ENCODE measurements at places on chromosomes 16 and 17. TPM values are rescaled to one million over a fixed set of nuclear protein-coding genes. Genes with fewer than 3 reads are reported as not detected.
A peak's percentile ranks its signal among the peaks of the same experiment; 100 is the strongest.

DNA sequence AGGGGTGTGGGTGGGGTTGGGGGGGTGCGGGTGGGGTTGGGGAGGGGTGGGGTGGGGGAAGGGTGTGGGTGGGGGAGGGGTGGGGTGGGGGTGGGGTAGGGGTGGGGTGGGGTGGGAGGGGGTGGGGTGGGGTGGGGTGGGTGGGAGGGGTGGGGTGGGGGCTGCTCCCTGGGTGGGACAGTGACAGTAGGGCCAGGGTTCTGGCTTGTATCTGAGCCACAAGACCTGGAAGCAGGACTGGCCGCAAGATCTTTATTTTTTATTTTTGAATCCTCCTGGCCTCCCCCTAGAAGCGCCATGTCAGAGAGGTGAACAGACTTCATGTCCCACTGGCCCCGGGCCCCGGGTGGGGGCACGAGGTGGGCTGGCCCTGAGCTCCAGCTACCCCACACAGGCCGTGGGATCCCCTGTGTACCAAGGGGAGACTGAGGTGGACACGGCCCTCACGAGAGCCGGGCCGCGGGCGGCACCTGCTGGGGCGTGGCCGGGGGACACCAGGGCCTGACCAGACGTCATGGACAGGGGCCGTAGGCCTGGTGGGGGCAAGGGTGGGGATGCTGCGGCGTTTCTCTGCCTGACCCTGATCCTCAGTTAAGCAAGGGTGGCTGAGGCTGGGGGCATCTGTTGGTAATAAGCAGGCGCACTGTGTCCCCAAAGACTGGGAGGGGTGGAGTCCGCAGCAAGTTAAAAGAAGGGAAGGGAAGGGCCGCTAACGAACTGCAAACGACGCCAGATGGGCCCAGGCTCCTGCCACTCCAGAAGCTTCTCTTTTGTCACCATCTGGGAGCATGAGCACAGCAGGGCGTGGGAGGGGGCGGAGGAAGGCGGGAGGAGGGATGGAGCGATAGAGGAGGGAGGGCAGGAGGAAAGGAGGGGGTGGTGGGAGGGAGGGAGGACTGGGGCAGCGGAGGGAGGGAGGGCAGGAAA, 22.3 kb upstream of the PABPN1L start:
- H3K27ac ChIP-seq, result no peak overlapping the region
- no peak overlapping the region for H3K4me3 ChIP-seq

DNA sequence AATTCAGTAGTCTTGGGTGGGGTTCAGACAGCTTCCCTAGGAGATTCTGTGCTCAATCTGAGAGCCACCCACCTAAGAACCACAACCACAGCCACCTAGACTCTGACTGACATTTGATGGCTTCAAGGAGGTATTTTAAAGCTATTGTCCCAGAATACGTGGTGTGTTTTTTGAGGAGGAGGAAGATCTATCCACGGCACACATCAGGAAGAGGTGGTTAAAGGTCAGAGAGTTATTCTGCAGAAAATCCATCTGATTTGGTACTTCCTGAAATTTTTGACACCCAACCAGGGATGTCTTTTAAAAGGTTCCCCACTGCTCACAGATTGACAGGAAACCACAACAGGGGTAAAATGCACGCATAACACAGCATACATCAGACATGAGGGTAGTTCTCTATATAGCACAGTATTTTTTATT, 25.1 kb downstream of the SMARCE1 start:
- DNase-seq, result no peak
- no peaks in the 10 kb centered on the region for H3K27me3 ChIP-seq
- no peak overlapping the region for H3K27ac ChIP-seq
- H3K36me3 ChIP-seq, result no peaks in the 10 kb centered on the region
- no peak overlapping the region for H3K4me3 ChIP-seq
- H3K4me1 ChIP-seq, result peaks cover 6% of the 10 kb centered on the region

DNA sequence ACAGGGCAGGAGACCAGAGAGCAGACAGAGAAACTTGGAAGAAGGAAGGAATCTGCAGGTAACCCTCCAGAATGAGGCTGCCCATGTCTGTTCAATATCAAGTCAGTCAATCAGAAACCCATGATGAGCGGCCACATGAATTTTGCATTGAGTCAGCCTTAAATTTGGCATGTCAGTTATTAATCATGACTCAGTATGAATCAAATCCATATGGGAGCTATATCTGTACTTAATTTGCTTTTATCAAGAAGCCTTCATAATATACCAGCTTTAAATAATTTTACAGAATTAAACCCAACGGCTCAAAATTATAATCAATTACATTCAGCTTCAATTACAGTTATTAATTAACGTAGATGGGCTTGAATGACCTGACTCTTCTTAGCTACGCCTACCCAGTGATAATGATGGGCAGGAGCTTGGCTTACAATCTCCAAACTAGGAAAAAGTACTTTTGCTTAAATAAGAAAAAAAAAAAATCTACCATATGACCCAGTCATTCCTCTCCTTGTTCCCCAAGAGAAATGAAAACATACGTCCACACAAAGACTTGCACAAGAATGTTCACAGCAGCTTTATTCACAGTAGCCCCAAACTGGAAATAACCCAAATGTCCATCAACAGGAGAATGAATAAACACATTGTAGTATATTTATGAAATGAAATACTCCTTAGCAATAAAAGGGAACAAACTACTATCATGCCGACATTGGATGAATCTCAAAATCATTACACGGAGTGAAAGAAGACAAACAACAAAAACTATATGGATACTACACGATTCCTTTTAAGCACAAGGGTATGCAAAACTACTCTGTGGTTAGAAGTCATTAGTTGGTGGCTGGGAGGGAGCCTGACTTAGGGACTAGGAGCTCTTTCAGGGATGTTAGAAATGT, 48.6 kb downstream of the SLC39A11 start:
- no peak overlapping the region for H3K4me3 ChIP-seq
- DNase-seq, result no peak
- no peaks in the 10 kb centered on the region for H3K27me3 ChIP-seq
- H3K36me3 ChIP-seq, result no peaks in the 10 kb centered on the region
- no peak overlapping the region for H3K27ac ChIP-seq

GRCh38 chr17:19317359-19318095, 45.0 kb downstream of the B9D1 start:
- H3K36me3 ChIP-seq, result peaks cover 3% of the 10 kb centered on the region
- H3K27ac ChIP-seq, result peak overlapping the region; percentile 84
- H3K27me3 ChIP-seq, result no peaks in the 10 kb centered on the region
- no peak overlapping the region for H3K4me3 ChIP-seq

DNA sequence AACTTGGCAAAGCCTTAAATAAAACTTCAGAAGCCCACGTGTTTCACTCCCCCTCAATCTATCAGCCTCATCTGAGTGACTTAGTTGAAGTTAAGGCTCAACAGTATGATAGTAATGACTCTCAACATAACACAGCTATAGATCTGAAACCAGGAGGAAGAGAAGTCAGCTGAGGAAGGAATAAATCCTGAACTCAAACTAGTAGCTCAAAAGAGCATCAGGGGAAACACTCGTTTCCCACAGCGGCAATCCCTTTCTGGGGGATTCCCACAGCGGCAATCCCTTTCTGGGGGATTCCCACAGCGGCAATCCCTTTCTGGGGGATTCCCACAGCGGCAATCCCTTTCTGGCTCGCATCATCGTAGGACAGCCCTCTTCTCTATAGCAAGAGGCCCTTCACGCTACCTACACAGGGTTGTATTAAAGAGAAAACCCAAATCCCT, 56.8 kb downstream of the ZZEF1 start:
- H3K4me3 ChIP-seq, result no peak overlapping the region
- no peaks in the 10 kb centered on the region for H3K27me3 ChIP-seq
- no peak for DNase-seq
- H3K4me1 ChIP-seq, result no peaks in the 10 kb centered on the region

DNA sequence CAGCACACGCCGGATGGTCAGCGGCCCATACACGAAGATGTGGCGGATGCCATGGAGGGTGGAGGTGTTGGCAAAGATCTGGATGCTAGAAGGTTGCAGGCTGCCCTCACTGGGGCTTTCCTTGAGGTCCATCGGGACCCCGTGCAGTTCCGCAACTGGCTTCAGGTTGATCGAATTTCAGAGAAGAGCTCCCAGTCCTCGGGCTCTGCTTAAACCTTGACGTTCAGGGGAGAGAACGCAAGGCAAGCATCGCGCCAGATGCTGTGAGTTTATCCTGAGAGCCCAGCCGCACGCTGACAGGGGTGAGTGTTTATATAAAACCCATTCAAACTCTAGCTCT, 98.7 kb upstream of the CCL2 start:
- H3K27ac ChIP-seq, result no peak overlapping the region
- no peak overlapping the region for H3K4me3 ChIP-seq
- H3K4me1 ChIP-seq, result peaks cover 5% of the 10 kb centered on the region
- peaks cover 4% of the 10 kb centered on the region for H3K27me3 ChIP-seq
- no peaks in the 10 kb centered on the region for H3K36me3 ChIP-seq

- no peaks in the 10 kb centered on the region for H3K4me1 ChIP-seq
- H3K27ac ChIP-seq, result no peak overlapping the region
- H3K36me3 ChIP-seq, result no peaks in the 10 kb centered on the region
- DNase-seq, result no peak
- no peaks in the 10 kb centered on the region for H3K27me3 ChIP-seq
These were observed 28.9 kb downstream of the TANC2 start for GRCh38 chr17:62994931-62995330.

DNA sequence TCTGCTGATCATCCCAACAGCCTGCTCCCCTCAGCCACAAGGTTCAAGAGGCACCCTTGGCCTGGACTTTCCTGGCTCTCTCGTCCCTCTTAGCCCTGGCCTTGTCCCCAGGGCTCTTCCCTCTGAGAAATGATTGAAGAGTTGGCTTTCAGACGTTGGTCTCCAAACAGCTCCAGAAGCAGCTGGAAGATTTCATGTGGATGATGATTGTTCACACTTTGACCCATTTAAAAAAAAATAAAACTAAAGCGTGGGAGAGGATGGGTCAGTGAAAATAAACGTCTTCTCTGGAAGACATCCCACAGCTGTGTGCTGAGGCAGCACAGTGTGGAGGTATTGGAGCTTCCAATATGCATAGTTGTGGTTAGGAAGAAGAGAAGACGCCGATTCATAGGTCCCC, 54.7 kb upstream of the CDH11 start:
- no peak overlapping the region for H3K4me3 ChIP-seq
- H3K4me1 ChIP-seq, result no peaks in the 10 kb centered on the region
- H3K27ac ChIP-seq, result no peak overlapping the region
- H3K27me3 ChIP-seq, result no peaks in the 10 kb centered on the region
- DNase-seq, result no peak

- peaks cover 15% of the 10 kb centered on the region for H3K4me1 ChIP-seq
- DNase-seq, result no peak
- no peaks in the 10 kb centered on the region for H3K27me3 ChIP-seq
- H3K27ac ChIP-seq, result no peak overlapping the region
- peaks cover 11% of the 10 kb centered on the region for H3K36me3 ChIP-seq
These were observed 3.3 kb upstream of the NUDT16L1 start for GRCh38 chr16:4689864-4690704.

DNA sequence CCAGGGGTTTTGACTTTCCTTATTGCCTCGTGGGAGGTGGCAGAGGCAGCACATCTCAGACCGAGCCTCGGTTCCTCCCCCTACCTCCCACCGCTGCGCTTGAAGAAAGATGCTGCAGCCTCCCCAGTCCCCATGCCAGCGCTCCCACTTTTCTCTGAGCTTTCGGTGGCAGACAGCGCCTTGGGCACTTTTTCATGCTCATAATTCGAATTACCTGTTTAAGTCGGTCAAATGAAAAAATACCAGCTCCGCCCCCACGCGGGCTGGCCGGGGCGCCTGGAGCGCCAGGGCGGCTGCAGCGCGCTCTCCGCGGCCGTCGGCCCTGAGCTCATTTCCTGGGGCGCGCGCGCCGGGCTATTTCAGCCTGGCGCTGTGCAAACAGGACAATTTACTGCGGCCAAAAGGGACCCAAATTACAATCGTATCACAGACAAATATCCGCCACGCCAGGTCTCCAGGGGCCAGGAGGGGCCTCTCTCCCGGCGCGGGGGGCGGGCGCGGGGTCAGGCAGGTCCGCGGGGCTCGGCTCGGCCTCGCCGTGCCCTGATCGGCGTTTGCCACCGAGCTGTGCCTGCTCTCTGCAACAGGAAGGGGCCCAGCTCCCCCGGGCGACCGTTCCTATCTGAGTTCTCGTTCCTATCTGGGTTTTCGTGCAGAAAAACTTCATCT, 45.0 kb downstream of the SOST start:
- H3K36me3 ChIP-seq, result no peaks in the 10 kb centered on the region
- peak; percentile 19 for DNase-seq
- peaks cover 5% of the 10 kb centered on the region for H3K4me1 ChIP-seq
- H3K4me3 ChIP-seq, result peak overlapping the region; percentile 18

GRCh38 chr16:8878523-8878911, 3.6 kb upstream of the LITAFD start:
- no peaks in the 10 kb centered on the region for H3K4me1 ChIP-seq
- H3K36me3 ChIP-seq, result no peaks in the 10 kb centered on the region
- H3K4me3 ChIP-seq, result no peak overlapping the region
- H3K27ac ChIP-seq, result no peak overlapping the region
- DNase-seq, result no peak

GRCh38 chr16:30381291-30382041, 895 bp downstream of the SEPTIN1 start:
- no peak overlapping the region for H3K27ac ChIP-seq
- H3K4me3 ChIP-seq, result no peak overlapping the region
- no peaks in the 10 kb centered on the region for H3K36me3 ChIP-seq

DNA sequence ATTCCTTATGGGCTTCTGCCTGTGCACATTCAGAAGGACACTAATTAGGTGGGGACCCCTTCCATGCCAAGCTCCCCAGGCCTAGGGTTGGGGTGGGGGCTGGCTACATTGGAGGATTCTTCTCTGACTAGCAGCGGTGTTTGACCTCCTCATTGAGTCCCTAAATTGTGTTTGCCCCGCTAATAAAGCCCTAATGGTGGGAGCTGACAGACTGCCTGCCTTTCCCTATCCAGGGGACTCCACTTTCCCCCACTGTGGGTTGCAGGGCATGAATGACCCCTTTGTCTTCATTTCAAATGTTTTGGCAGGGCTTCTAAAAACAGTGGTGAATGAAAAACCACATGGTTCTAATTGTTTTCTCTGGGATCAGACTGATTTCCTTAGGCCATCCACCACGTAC, 476.8 kb upstream of the CDH11 start:
- DNase-seq, result no peak
- no peak overlapping the region for H3K4me3 ChIP-seq
- H3K27ac ChIP-seq, result no peak overlapping the region
- no peaks in the 10 kb centered on the region for H3K36me3 ChIP-seq
- no peaks in the 10 kb centered on the region for H3K27me3 ChIP-seq

GRCh38 chr17:8643855-8644506, 13.5 kb upstream of the MYH10 start:
- H3K4me3 ChIP-seq, result no peak overlapping the region
- no peak overlapping the region for H3K27ac ChIP-seq
- no peaks in the 10 kb centered on the region for H3K36me3 ChIP-seq
- no peaks in the 10 kb centered on the region for H3K27me3 ChIP-seq
- DNase-seq, result no peak
- H3K4me1 ChIP-seq, result no peaks in the 10 kb centered on the region

KAT2A gene
- 14.2 TPM for total RNA-seq

PRR35 gene
- not detected for total RNA-seq

TNFRSF17 gene
- not detected for total RNA-seq

CA4 gene
- 29.0 TPM for total RNA-seq

CA5A gene
- total RNA-seq, result not detected

WNT3 gene
- 0.75 TPM for total RNA-seq

SEC14L5 gene
- 0.33 TPM for total RNA-seq

SLC38A7 gene
- total RNA-seq, result 29.2 TPM

Measured in thyroid gland (tissue), 4 donors.